ENCODE measurements at places on chromosomes 2 and 18.

- DNase-seq, result no peak
Observed at GRCh38 chr2:218014706-218015585, 12.2 kb upstream of the TNS1 start.

DNA sequence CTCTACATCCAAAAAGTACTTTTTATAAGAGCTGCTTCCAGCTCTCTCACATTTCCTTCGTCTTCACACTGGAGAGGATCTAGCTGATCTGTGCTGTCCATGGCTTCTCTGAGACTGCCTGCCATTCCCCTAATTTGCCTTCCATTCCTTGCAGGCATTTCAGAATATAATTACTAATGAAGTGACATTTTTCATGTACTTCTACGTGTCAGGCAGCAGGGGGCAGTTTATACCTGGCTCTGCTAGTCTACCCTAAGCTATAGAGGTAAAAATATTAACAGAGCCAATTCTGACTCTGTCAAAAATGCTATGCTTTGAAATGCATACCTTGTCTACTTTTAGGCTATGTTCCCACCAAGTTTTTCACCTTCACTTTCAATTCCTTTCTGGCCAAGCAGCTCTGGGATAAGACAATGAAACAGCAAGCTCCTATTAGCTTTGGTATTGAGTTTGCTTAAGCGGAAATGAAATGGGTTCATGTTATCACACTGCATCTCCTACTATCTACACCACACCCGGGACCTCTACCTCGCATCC is 81.9 kb downstream of the MEP1B start:
- DNase-seq, result peak; percentile 16

- no peak for DNase-seq
Observed at GRCh38 chr2:100184055-100184737, 41.8 kb upstream of the AFF3 start.

DNA sequence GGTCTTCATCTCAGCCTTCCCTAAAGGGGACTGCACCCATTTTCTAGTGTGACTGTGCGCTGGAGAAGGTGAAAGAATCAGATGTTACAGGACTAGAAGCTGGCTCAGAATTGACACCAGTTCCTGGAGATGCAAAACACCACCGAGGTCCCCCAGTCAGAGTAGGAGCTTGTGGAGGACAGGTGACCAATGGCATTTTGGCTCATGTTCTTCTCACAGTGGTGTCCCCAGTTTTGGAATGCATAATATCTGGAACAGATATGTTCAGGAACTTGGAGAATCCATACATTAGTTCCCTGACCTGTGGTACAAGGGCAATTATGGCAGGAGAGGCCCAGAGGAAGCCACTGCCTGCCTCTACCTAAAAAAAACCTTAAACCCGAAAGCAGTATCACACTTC is 66.3 kb downstream of the PSMG2 start:
- no peak for DNase-seq

- DNase-seq, result no peak
Observed at GRCh38 chr2:1742681-1743395, 1.5 kb downstream of the PXDN start.

- DNase-seq, result no peak
Observed at GRCh38 chr2:185790361-185790760, 51.8 kb downstream of the FSIP2 start.

- DNase-seq, result no peak
Observed at GRCh38 chr18:75678627-75679026, 251.1 kb upstream of the SMIM21 start.

GRCh38 chr2:29579495-29580169 is 341.8 kb downstream of the ALK start:
- DNase-seq, result no peak

- DNase-seq, result no peak
Observed at GRCh38 chr2:105125428-105125827, 87.6 kb downstream of the MRPS9 start.

DNA sequence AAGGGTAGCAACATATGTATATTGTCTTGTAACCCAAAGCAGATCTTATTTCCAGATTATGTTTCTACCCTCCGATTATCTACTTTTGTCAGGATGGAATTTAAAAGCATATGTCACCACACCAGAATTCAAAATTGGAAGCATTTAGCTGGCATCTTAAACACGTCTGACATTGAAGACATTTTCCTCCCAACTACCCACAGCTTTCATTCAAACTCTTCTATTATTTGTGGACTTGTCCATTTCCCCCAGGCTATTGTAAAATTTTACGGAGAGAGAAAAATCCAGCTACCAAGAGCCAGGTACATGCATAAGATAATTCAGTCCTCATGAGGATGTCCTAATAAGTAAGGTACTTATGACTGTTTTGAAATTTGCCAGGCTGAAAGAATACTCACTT is 659.3 kb downstream of the LRRTM4 start:
- DNase-seq, result no peak

All from NCI-H1105 (cell line).